ENCODE measurements at places on chromosomes 4 and X.

- DNase-seq: no peak
Observed at GRCh38 chrX:114344756-114345349, 239.0 kb upstream of the HTR2C start.

GRCh38 chr4:43380093-43380492 lies 487.6 kb downstream of the GRXCR1 start:
- no peak for DNase-seq

- DNase-seq: no peak
Observed at GRCh38 chr4:51895158-51895557, 52.2 kb downstream of the DCUN1D4 start.

DNA sequence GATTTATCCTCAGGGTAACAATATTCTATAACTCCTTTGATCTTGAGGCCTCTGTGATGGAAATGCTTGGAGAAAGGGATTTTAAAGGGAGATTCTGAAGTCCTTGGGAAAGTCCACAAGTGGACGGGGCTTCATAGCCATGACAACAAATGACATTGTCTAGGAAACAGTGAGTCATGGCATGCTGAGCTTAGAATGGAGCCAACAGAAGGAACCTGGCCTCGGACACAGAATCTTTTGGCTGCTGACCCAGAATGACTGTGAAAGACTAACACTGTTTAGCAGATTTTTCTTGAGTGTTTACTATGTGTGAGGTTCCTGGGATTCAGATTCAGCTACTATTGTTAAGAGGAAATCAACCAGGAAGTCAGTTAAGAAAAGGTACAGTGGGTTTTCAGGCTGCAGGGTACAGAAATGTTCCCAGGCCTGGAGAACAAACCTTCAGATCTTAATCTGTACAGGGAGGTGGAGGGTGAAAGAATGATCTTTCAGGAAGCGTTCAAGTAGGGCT lies 18.1 kb upstream of the CXCL2 start:
- no peak for DNase-seq

DNA sequence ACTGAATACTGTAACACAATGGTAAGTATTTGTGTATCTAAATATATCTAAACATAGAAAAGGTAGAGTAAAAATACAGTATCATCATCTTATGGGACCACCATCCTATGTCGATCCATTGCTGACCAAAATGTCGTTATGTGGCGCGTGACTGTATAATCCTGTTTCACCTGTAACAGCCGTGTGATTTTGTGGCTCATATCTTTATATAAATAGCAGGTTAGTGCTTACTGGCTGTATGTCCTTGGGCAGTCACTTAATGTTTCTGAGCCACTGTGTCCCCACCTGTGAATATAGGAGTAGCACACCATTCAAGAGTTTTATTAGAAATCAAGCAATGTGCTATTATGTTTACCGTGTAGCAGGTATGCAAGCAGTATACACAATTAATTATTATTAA lies 226.2 kb upstream of the FAT1 start:
- DNase-seq: no peak

DNA sequence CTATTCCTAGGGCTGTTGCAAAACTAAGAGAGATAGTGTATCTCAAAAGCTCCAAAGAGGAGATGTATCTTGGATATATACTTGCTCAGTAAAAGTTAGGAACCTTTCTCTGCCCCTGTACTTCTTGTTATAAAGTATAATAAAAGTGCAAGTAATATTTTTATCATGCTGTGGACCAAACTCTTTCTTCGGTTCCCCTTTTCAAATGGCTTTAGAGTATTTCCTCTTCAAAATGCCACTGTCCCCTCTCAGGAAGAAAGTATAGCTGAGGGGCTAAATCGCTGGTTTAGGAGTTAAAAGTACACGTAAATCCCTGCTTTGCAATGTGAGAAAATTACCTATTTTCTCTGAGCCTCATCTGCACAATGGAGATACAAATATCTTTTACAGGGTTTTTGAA lies 169.1 kb upstream of the FTHL17 start:
- no peak for DNase-seq

DNA sequence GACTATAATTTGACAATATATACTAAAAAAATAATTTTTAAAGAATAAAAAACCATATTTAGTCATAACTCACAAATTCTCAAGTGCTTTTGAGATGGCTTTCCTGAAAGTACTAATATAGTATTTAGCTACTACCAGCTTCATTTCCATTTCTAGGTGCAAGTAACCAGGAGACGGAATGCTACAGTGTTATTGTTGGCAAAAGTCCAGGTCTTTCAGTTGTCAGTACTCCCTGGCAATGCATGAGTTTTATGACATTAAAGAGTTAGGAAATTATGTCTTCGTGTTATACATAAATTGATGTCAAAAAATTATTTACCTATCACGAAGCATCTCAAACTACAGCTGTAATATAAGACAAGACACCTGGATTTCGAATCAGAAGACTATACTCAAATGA lies 45.0 kb downstream of the TMEM47 start:
- DNase-seq: no peak

DNA sequence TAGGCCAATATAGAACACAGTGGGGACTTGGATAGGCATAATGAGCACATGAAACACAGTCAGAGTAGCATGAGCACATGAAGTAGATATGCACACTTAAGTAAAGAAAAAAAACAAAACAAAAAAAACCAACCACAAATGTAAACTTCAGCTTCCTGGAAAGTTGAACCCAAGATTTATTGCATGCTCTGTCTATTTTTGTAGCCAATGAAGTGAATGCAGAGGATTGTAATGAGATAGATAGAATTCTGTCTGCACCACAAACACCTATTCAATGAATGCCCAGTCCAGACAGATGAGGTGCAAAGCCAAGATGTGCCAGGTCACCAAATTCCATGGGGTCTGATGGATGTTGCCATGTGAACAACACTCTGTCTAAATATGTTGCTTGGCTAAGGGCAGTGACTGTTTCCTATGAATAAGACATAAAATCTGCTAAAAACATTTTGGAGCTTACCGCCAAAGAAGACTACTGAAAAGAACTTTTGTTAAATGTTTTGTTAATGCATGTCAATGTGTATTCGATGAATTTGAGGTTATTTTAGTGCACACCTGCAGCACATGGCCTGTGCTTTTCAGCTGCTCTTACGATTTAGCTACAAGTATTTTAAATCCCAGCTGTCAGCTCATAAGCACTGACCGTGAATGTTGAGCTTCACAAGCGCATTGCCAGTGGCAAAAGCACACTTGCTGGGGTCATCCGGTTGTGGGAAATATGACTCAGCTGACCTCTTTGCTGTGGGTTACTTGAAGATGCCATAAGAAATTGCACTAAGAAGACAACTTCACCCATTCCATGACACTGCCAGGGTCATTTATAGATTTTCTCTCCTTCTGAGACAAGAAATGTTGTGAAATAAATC lies 374.8 kb upstream of the GNPDA2 start:
- DNase-seq: no peak

DNA sequence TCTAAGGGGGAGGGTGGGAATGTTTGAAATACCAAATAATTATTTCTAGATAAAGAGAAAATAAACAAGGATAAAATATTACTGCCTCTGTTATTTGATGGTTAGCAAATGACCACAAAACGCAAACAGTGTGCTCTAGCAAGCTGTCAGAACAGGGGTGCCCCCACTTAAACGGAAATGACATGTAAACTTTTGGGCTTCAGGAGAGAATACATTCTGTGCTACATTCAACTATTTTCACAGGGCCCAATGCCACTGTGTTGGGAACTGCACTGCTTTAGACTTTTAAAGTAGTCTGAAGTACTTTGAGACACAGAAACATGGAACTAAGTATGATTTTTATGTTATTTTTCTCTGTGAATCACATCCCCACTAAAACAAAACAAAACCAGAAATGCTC lies 14.1 kb downstream of the CD40LG start:
- DNase-seq: no peak

DNA sequence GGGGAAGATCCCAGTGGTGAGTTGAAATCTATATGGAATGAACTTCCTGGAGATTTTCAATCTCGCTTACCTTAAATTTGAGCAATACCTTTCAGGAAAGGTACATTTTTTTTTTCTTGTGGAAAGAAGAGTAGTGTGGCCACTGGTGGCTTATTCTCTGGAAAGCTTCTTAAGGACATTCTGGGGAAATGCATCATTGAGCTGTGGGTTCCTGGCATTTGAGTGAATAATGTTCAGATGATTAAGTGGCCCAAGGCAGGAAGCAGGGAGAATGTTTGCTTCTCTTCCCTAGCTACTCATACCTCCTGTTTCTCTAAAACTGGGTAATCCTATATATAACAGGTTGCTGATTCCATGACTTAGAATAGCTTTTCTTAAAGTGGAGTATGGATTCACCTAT lies 31.8 kb downstream of the STAG2 start:
- no peak for DNase-seq

DNA sequence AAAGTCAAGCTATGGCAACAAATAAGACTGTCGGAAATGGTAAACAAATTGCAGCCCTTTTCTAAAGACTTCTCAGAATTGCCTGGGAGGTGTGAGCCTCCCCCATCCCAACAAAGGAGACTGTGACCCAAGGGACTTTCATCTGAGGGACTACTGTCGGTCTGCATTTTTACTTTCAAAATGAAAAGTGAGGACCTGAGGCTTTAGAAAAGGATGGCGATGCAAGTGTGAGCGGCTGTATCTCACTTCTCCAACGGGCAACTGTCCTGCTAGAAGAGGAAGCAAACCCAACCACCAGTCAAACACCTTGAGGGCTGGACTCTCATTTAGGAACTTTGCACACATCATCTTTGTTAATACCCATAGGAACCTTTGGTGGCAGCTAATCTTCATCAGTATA lies 62.6 kb upstream of the CLNK start:
- no peak for DNase-seq

GRCh38 chr4:169493164-169493524 lies 119.2 kb downstream of the NEK1 start:
- no peak for DNase-seq

- no peak for DNase-seq
Observed at GRCh38 chrX:29555465-29556091, 659.8 kb upstream of the MAGEB2 start.

GRCh38 chr4:139685180-139685579 lies 19.6 kb downstream of the MGST2 start:
- no peak for DNase-seq

DNA sequence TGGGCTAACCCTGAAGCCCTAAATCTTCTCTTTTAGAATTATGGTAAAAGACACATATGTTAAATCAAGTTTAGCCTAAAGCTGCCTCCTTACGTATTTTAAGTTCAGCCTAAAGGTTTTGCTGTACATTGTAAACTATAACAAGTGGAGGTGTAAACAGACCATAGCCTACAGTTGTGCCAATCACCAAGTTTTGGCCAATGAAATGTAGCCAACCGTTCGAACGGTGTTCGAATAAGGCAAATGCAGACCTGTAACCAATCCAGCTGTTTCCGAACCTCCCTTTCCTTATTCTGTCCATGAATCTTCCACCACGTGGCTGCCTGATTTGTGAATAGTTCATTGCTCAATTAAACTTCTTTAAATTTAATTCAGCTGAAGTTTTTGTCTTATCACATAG lies 52.1 kb upstream of the TBC1D9 start:
- no peak for DNase-seq

- no peak for DNase-seq
Observed at GRCh38 chrX:16082470-16083085, 40.8 kb upstream of the GRPR start.

DNA sequence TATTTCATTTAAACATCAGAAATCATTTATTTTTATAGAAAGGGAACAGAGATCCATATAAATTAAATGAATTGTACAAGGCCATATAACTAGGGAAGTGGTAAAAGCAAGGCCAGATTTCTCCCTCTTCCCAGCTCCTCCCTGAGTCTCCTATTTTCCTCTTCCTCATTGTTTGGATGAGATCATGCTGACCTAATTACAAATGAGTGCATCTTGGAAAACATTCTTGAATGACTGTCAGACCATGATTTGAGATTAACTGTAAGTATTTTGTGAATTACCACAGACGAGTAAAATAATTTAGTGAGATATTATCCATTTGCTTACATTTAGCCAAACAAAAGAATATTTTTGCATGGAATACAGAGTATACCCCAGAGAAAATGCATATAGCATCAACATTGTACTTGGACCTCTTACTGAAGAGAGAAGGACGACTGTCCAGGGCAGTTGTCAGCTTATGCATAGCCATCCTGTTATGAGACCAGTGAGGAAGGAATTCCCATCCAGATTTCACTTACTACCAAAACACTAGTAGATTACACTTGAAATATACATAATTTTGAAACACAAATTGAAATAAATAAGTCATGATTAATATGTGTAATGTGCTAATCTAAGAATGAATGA lies 47.3 kb downstream of the SLAIN2 start:
- no peak for DNase-seq

DNA sequence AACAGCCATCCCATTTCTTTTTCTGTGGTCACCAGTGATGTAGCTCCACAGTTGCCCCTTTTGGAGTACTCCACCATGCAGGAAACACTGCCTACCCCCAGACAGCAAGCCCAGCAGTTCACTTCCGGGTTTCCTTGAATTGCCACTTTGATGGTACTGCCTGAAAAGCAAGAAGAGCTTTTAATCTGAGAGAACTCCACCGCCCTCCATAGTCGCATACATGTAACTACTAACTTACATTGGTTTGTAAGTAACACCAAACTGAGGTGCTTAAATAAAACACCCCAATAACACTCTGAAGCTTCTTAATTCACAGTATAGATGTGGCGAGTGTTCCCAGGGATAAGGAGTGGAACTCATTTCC lies 53.6 kb upstream of the HPSE start:
- no peak for DNase-seq

- DNase-seq: no peak
Observed at GRCh38 chr4:171142045-171142444, 671.2 kb upstream of the GALNTL6 start.

- no peak for DNase-seq
Observed at GRCh38 chrX:12711435-12712040, 79.7 kb upstream of the PRPS2 start.

GRCh38 chr4:10983268-10983667 lies 298.7 kb upstream of the CLNK start:
- no peak for DNase-seq

DNA sequence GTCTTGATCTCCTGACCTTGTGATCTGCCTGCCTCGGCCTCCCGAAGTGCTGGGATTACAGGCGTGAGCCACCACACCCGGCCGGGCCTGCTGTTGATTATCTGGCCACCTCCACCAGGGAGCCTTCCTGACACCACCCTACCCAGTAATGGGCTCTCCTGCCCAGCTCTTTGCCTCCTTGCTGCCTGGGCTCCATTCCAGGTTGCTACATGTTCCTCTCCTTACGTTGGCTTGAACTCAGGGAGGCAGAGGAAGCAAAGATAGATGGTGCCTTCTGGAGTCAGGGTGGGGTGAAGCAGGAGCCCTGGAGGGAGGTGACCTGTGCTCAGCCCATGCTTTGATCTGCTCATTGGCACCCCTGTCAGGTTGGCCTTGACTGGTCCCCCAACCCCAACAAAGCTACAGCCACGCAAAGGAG lies 26.3 kb downstream of the FLNA start:
- DNase-seq: no peak

DNA sequence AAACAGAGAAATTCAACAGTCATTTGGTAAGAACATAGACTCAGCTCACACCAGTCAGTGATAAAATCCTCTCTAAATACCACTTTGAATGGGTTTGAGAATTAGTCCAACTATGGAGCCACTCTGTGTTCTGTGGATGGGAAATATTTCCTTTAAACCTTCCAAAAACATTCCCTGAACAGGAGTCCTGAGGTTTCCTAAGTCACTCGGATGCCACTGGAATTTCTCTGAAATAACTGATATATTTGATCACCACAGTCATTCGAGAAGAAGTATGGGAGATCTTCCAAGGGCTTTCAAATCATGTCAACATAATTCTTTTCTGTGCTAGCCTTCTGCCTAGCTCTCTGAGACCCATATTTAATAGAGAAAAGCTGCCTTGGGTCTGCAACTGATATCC lies 958.6 kb downstream of the STIM2 start:
- no peak for DNase-seq

Measured in activated T-cell treated with anti-CD3 and anti-CD28 coated beads for 4 hours (primary cell).